Activated CD4-positive, alpha-beta memory T cell treated with anti-CD3 and anti-CD28 coated beads for 36 hours (primary cell): ENCODE measurements at places on chromosomes 7 and 10. TPM values are rescaled to one million over a fixed set of nuclear protein-coding genes. Genes with fewer than 3 reads are reported as not detected.

The LZTS2 gene
- 12.5 TPM for total RNA-seq

The PGAM2 gene
- total RNA-seq = 0.26 TPM

The CTAGE8 gene
- 1.7 TPM for total RNA-seq

The ACTL6B gene
- total RNA-seq = not detected

DNA sequence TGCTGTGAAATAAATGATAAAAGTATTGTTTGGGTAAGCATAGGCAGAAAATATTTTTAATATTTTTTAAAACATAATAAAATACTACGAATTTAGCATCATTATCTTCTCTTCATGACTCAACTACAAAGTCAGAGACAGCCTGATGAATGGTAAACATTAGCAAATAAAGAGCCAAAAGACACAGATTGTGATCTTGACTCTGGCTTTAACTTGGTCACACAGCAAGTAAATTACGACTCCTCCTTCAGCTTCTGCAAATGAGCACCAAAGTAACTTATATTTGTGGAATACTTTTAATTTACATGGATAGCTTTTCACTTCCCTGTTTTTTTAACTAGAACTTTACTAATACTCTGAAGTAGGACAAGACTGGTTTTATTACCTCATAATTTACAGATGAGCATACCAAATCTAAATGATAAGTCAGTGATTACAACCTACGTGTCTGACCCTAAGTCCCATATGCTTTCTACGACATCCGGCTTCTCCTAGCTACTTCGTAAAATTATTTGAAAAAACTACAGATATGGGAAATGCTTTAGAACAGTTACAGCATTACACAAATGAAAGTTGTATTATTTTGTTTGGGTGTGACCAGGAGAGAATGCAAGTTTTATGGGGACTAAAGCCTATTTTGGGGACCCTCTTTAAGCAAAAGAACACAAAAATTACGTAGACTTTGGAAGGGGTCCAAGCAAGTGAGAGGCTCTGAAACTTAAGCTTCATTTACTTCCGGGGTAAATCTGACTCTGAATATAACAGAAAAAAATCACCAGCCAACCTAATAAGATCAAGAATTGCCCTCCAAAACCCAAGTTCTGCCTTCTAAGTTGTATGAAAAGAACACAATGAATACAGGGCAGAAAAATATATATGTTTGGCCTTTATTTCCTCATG is 133.8 kb downstream of the CPEB3 start:
- no peak overlapping the region for H3K4me3 ChIP-seq
- no peaks in the 10 kb centered on the region for H3K36me3 ChIP-seq
- no peaks in the 10 kb centered on the region for H3K27me3 ChIP-seq
- DNase-seq = no peak
- no peaks in the 10 kb centered on the region for H3K4me1 ChIP-seq

- no peak overlapping the region for H3K4me3 ChIP-seq
- peaks cover 40% of the 10 kb centered on the region for H3K36me3 ChIP-seq
- H3K4me1 ChIP-seq = peaks cover 13% of the 10 kb centered on the region
- H3K27ac ChIP-seq = peak overlapping the region; percentile 3
Measured at GRCh38 chr10:73368238-73368637, 9.6 kb upstream of the CFAP70 start.

- H3K27ac ChIP-seq = no peak overlapping the region
- no peak overlapping the region for H3K4me3 ChIP-seq
- H3K27me3 ChIP-seq = peaks cover 13% of the 10 kb centered on the region
- no peaks in the 10 kb centered on the region for H3K36me3 ChIP-seq
Measured at GRCh38 chr10:122172361-122173008, 98.6 kb upstream of the BTBD16 start.

DNA sequence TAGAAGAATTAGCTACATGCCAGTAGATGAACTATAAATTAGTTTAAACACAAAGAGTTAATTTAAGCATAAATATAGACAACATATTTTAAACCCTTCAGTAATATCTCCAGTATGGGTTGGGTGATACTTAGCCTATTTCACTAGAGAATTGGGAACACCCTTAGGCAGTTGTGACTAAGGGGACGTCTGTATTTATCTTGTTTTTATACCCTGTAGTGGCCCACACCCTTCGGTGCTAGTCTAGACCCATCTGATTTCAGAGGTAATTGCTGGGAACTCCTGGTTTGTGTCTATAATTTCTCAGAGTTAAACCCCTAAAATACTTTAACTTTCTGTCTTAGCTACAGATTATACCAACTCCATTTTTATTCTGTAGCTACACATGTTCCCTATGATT is 11.5 kb upstream of the STEAP4 start:
- peaks cover 5% of the 10 kb centered on the region for H3K27me3 ChIP-seq
- no peak overlapping the region for H3K4me3 ChIP-seq
- no peak overlapping the region for H3K27ac ChIP-seq
- H3K36me3 ChIP-seq = no peaks in the 10 kb centered on the region

GRCh38 chr10:59903871-59904270 is 2.5 kb downstream of the CCDC6 start:
- no peak for DNase-seq
- H3K4me3 ChIP-seq = peak overlapping the region; percentile 91
- H3K27me3 ChIP-seq = no peaks in the 10 kb centered on the region

DNA sequence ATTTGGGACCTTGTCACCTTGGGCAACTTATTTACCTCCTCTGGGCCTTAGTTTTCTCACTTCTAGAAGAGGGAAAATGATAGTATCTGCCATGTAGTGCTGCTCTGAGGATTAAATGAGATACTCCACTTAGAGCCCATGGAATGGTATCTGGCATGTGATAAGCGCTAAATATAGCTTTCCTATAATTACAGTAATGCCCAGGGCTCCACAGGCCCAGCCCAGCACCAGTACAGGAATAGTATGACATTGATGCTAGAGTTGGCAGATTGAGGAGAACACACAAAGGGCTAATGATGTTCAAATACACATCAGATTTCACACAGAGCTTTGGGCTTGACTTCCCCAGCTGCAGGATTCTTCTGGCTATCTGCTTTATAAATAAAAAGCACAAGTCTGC is 34.9 kb downstream of the FAS start:
- H3K36me3 ChIP-seq = peaks cover 13% of the 10 kb centered on the region
- no peak overlapping the region for H3K4me3 ChIP-seq
- no peak for DNase-seq

- no peaks in the 10 kb centered on the region for H3K36me3 ChIP-seq
- H3K27me3 ChIP-seq = peaks cover 14% of the 10 kb centered on the region
- H3K27ac ChIP-seq = no peak overlapping the region
- no peak for DNase-seq
Measured at GRCh38 chr10:93806903-93807302, 49.2 kb downstream of the LGI1 start.

DNA sequence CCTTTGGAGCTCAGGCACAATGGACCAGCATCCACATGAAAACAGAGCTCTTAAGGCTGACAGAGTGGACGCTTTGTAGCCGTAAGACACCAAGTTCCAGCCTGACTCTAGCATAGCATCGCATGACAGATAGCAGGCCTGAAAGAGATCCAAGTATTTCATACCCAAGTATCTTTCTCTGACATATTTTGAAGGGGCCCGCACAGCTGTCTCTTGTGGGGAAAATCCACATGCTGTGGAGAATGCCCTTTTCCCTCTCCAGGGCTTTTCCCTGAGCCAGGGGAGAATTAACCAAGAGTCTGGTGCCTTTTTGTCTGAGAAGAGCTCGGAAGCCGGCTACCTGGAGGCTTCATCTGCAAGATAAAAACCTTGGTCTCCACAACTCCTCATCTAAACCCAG is 51.0 kb downstream of the CFAP46 start:
- H3K27ac ChIP-seq = no peak overlapping the region
- H3K36me3 ChIP-seq = no peaks in the 10 kb centered on the region
- peaks cover 24% of the 10 kb centered on the region for H3K27me3 ChIP-seq
- no peaks in the 10 kb centered on the region for H3K4me1 ChIP-seq
- no peak for DNase-seq

- no peaks in the 10 kb centered on the region for H3K36me3 ChIP-seq
- no peak overlapping the region for H3K4me3 ChIP-seq
- DNase-seq = no peak
Measured at GRCh38 chr7:105723572-105723971, 142.3 kb upstream of the EFCAB10 start.

GRCh38 chr10:670990-671389 is 18.5 kb downstream of the DIP2C start:
- no peak for DNase-seq
- no peaks in the 10 kb centered on the region for H3K36me3 ChIP-seq
- H3K27me3 ChIP-seq = peaks cover 17% of the 10 kb centered on the region
- no peak overlapping the region for H3K27ac ChIP-seq
- no peak overlapping the region for H3K4me3 ChIP-seq
- H3K4me1 ChIP-seq = peaks cover 3% of the 10 kb centered on the region

GRCh38 chr10:114157912-114158311 is 16.1 kb downstream of the CCDC186 start:
- H3K27ac ChIP-seq = no peak overlapping the region
- no peak overlapping the region for H3K4me3 ChIP-seq
- DNase-seq = no peak
- no peaks in the 10 kb centered on the region for H3K27me3 ChIP-seq
- H3K4me1 ChIP-seq = peaks cover 20% of the 10 kb centered on the region
